Adrenal gland (tissue), 19 donors: ENCODE measurements at places on chromosomes 16 and 17. TPM values are rescaled to one million over a fixed set of nuclear protein-coding genes. Genes with fewer than 3 reads are reported as not detected.

CCR7 gene
- total RNA-seq: 0.06 TPM

GRCh38 chr17:63542942-63543821, 7.1 kb upstream of the DCAF7 start:
- no peak for DNase-seq

DNA sequence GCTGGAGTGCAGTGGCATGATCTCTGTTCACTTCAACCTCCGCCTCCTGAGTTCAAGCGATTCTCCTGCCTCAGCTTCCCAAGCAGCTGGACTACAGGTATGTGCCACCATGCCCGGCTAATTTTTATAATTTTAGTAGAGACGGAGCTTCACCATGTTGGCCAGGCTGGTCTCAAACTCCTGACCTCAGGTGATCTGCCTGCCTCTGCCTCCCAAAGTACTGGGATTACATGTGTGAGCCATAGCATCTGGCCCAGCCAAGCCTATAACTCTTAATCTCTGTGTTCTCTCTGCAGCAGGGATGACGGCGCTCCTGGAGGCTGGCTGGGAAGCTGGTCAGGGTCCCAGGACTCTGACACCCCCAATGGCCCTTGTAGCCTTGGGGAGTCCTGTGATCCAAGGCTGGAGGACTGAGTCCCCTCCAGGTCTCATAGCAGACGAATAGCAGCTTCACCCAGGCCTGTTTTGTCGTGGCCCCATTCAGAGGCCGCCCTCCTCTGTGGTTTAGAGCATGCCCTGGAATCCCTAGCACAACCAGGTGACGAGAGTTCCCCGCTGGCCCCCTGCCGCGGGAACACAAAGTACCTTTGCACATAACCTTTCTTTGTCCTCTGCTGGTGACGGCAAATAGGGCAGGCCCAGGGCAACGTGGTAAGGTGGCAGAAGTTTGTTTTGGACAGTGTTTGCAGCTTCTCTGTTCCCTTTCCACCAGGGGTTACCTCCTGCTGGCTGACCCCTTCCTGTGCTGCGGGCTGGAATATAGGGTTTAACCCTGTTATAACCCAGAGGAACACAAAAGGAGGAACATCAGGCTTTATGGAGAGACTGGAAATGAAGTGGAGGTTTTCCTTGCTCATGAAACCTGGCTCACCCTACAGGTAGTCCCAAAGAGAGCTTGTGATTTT, 43.0 kb upstream of the TOB1 start:
- no peak for DNase-seq

DNA sequence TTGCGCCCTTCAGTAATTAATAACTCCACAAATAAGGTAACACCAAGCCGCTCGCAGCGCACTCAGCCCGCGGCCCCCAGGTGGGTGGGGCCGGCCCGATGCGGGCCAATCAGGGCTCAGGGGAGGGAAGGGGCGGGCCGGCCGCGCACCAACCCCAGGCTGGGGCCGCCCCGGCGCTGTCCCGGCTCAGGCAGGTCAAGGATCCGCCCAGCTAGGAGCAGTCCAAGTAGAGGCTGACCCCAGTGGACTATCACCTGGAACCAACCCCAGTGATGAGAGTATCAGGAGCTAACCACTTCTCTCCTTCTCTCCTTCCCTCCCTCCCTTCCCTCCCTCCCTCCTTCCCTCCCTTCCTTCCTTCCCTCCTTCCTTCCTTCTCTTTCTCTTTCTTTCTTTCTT, 110.8 kb downstream of the C16orf78 start:
- DNase-seq: peak; percentile 66

TMC6 gene
- total RNA-seq: 18.8 TPM

DNA sequence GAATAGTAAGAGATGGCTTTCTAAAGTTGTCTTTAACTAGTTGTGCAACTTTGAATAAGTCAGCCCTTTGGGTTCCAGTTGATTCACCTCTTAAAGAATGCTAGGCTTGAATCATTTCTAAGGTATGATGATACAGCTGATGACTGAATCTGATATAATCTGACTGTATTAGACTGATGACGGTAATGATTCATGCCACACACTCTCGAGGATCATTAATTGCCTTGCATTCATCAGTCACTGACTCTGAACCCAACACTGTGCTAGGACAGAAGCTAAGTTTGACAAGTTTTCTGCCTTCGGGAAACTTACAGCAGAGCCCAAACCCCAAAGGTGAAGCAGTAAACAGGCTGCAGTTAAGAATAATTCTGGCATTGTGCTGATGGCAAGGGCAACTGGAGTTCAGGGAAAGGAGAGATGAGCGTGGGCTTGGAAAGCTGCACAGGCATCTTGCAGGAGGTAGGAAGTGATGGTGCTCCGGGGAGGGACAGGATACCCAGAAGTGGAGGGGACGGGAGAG, 25.8 kb downstream of the ASIC2 start:
- DNase-seq: no peak

BEAN1 gene
- 0.24 TPM for total RNA-seq

GRCh38 chr17:19753661-19754463, 5.8 kb upstream of the ALDH3A1 start:
- DNase-seq: peak; percentile 52

DNA sequence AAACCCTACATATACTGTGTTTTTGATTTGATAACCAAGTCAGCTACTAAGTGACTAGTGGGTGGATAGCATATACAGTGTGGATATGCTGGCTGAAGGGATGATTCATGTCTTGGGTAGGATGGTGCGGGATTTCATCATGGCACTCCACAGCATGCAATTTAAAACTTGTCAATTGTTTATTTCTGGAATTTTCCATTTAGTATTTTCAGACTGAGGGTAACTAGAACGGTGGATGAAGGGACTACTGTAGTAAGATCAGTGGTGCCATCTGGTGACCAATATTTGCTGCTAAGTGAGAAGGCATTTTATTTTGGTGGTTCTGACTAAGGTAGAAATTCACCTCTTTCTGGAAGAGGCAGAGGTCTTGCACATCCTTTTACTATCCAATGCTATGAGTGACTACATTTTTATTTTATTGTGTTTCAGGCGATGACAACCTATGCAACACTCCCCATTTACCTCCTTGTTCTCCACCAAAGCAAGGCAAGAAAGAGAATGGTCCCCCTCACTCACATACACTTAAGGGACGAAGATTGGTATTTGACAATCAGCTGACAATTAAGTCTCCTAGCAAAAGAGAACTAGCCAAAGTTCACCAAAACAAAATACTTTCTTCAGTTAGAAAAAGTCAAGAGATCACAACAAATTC, 3.1 kb downstream of the CDC6 start:
- peak; percentile 62 for DNase-seq

DNAI2 gene
- not detected for total RNA-seq

DNA sequence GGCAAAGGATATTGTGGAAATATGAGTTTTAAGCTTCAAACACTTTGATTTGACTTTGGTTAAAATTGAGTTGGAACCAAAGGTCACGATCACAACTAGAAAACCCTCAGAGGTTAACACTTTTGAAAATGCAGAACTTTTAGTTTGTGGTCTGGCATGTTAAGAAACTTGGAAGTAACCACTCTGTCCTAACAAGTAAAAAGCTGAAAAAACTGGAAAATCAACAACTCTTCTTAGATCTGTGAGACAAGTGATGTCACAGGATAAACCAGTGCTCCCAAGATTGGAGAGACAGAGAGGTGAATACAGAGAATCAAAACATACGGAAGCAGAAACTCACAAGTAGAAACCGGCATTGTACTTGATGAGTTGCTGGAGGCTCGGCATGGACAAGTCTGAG, 17.4 kb downstream of the MFSD6L start:
- no peak for DNase-seq

GRCh38 chr16:26120729-26121128, 429.0 kb downstream of the HS3ST4 start:
- no peak for DNase-seq

GRCh38 chr17:9522074-9522473, 53.5 kb downstream of the STX8 start:
- no peak for DNase-seq

GRCh38 chr16:75590920-75591843, 25.0 kb downstream of the GABARAPL2 start:
- DNase-seq: no peak

DNA sequence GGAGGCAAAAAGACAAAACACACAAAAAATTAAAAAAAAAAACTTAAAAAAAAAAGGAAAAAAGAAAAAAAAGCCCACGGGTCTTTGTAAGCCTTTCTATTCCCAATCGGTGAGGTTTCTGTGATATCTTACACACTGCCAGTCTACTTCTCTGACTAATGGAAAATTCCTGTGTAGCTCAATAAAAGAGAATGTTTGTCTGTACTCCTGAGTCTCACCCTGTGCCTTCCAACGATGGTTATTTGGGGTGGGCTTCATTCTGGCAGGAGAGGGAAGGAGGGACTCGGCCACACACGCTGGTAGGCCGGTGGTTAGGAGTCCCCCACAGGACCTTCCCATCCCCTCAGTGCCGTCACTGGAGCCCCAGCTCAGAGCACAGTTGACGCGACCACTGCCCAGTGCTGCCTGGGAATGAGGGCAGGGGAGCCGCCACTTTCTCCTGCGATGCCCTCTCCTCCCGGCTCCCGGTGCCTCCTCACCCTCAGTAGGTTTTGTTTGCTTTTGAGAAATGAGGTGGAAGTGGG, 68.0 kb downstream of the AMFR start:
- no peak for DNase-seq

- DNase-seq: no peak
Observed at GRCh38 chr17:80585890-80586845, 41.5 kb downstream of the RPTOR start.
